Putamen (tissue), 1 donor: ENCODE measurements at places on chromosomes 7 and 10.

- DNase-seq: peak; percentile 49
Measured at GRCh38 chr10:33273295-33274002, 61.0 kb downstream of the NRP1 start.

- no peak for DNase-seq
Measured at GRCh38 chr7:93757426-93757825, 133.1 kb downstream of the TFPI2 start.

DNA sequence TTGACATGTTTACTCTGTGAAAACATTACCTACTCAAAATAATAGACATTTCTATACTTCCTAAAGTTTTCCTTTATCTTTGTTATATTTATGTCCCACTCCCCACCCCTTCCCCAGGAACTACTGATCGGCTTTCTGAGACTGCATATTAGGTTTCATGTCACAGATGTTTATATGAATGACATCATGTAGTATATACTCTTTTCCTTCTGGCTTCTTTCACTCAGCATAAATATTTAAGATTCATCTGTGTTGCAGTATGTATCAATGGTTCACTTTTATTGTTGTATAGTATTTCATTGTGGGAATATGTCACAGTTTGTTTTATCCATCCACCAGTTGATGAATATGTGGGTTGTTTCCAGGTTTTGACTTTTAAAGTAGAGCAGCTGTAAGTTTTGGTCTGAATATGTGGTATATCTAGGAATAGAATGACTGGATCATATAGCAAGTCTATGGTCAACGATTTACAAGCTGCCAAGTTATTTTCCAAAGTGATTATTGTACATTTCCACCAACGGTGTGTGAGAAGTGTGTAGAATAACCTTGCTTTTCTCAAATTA is 73.8 kb upstream of the CAV2 start:
- no peak for DNase-seq

- no peak for DNase-seq
Measured at GRCh38 chr10:21398563-21399231, 126.8 kb downstream of the SKIDA1 start.

DNA sequence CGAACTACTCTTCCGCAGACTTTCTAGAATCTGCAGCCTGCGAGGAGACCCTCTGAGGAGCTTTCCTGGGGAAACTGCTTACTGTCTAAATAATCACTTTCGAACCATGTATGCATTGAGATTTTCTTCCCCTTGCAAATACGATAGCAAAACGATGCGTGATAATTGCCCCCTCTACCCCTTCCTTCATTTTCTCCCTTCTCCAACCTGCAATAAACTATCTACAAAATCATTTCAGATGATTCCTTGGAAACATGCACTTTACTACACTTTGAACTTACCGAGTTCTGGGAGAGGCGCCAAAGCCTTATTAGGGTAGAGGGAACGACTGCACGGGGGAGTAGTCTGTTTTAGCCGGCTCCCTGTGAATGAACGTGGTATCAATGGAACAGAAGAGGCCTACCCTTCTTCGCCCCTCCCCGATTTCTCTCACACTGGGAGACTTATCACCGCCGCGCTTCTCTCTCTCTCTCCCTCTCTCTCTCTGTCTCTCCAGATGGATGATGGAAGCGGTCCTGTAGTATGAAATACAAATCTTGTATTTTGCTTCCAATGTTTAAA is at the start of gene FGFBP3:
Gene FGFBP3, minus strand, starts transcription at position 370 of the 561 bp plus-strand sequence. CDS start 517 bp downstream, outside the sequence.
- DNase-seq: peak; percentile 19

DNA sequence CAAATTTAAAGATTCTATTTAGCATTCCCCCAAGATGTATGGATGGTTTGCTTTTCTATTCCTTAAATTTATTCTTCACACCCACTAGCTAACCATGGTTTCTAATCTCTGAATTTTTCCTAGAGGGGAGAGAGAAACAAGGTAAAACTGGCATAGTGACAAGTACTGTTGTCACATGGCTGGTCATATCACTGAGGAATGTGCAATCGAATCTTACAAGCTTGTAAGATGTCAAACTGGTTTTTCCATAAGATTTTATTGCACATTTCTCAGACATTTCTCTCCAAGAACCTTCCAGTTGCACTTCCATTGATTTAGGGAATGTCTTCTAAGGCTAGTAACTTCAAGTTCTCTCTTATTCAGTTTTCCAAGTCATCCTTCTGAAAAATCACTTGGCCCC is 89.8 kb downstream of the MBL2 start:
- DNase-seq: no peak

GRCh38 chr10:89659143-89660131 is 14.4 kb upstream of the PANK1 start:
- no peak for DNase-seq

DNA sequence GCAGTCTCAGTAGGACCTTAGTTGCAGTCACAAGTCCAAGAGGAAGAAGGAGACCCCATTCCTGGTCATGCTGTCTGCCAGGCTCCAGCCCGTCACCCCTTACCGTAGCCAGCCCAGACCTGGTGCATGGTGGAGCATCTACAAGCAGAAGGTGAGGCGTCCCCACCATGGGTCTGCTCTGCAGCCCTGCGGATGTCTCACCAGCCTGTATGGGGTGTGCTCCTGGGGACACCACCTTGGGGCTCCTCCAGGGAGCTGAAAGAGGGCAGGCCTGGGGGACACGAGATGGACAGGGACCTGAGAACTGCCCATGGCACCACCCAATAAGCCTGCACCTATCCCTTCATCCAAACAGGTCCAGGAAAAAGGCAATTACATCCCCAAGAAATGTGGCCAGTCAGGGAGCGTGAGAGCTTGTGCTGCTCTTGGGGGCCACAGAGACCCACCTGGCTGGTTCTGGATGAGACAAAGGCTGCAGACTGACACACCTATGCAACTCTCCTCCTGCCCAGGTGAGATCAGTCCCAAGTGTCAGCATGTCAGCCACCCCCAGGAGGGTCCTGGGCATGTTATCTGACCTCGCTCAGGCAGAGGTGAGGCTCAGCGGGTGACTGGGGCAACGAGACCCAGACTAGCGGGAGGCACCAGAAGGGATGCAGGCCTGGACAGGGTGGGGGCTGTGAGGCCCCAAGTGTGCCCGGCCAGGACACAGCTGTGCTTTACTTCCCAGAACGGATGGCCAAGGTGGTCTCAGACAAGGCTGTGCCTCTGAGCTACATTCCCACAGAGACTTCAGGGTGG is 84.5 kb upstream of the RET start:
- no peak for DNase-seq

DNA sequence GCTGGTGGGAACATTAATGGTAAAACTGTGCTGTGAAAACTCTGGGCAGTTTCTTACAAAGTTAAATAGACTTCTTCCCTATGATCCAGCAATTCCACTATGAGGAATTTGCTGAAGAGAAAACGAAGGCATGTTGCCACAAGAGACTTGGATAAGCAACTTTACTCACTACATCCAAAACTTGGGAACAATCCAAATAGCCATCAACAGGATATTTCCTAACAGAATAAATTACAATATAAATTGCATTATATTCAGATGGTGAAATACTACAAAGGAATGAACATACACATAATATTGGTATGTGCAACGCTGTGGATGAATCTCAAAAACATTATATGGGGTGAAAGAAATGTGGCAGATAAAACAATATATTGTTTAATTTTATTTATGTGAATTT is 21.4 kb upstream of the MKI67 start:
- no peak for DNase-seq

- no peak for DNase-seq
Measured at GRCh38 chr7:129750501-129750900, 139.0 kb downstream of the NRF1 start.

DNA sequence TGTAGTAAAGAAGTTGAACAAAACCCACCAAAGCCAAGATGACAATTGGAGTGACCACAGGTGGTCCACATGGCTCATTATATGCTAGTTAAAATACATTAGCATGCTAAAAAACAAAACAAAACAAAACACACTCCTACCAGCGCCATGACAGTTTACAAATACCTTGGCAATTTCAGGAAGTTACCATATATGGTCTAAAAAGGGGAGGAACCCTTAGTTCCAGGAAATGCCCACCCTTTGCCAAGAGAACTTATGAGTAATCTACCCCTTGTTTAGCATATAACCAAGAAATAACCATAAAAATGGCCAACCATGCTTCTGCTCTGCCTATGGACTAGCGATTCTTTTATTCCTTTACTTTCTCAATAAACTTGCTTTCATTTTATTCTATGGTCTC is 979.1 kb upstream of the POT1 start:
- DNase-seq: no peak

- no peak for DNase-seq
Measured at GRCh38 chr10:1117651-1118050, 61.5 kb downstream of the WDR37 start.

DNA sequence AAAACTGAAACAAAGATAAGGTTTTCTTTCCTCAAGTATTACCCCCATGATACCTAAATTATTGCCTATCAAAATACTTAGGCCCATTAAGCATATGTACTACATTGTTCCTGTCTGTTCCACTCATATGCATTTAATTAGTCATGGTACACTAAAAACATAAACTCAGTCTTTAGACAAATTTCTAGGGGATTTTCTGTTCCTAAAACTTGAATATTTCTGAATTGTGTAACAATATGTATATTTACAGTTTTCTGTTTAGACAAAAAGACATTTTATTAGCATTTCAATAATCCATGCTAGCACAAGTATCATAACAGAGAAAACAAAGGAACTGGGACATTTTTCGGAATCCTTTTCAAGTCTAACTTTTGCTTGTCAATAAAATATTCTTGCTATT is 234.2 kb downstream of the CRPPA start:
- no peak for DNase-seq

GRCh38 chr10:91023700-91024398 is 103.0 kb upstream of the ANKRD1 start:
- peak; percentile 23 for DNase-seq

DNA sequence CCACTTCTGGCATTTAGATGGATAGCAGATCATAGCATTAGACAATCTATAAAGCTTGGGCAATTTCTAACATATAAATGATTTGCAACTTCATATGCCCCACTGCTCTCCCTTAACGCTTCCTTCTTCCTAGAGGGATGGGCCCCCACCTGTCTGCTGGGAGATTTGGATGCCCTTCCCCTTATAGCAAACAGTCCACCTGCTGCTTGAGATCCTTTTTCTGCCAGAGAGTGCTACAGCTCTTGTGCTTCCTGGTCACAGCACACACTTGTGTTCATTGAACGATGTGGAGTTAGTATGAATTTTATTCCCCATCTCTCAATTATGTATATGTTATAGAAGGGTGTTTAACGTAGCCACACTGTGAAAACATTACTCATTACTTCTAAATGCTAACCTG is 10.4 kb upstream of the PCGF5 start:
- no peak for DNase-seq
